ENCODE measurements at places on chromosomes 4 and X.

DNA sequence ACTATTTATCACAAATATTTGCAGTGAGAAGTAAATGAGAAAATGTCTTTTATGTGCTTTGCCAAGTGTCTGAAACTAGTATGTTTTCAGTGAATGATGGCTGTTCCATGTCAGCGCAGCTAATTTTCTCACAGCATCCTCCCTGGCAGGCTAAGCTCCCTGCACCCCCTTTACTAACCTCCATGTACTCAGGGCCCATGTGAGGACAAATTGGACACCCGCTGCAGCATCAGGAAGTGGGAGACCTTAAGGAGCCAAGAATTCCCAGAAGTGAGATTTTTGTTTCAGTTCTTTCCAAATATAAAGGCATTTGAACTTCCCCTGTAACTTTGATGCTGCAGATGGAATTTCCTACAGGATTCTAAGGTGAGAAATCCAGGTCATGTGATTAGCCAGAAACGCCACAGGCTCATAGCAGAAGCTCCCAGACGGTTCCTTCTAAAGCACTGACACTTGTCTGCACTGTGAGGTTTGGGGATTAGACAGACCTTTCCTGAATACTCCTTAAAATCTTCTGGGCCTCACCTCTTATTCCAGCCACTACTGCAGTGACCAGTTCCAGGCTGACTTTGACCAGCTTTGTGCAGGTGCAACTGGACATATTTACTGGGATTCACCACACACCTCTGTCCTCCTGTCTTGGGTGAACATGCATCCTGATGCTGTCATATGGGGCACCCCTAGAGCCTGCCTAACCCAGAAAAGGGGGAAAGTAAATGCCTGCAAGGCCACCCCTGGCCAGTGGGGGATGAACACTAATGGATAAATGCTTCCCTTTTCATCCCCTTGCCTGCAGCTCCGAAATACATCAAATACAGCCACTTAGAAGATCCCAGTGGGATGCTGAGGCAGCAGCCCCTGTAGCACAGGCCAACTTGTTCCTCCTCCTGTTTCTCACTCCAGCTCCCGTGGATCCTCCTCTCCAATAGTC lies 45.9 kb downstream of the LGI2 start:
- no peak for DNase-seq

- no peak for DNase-seq
Observed at GRCh38 chrX:70446380-70447350, 2.0 kb downstream of the DLG3 start.

- no peak for DNase-seq
Observed at GRCh38 chr4:163976588-163976987, 482.1 kb downstream of the TMA16 start.

DNA sequence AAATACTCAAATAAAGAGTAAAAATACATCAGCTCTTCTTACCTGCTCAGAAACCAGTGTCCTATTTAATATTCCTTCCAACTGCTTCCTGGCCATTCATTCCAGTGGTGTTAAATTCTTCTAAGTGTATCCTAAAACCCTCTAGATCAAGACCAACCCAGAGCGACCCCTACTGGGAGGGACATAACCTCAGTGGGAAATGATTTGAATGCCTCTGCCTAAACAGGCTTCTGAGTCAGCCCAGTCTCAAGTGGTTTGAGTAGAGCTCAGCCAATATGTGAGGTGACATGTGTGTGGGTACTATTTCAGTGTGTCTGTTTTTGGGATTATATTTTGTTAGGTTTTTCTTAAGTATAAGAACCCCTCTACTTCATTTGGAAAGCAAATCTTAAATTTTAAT lies 133.6 kb upstream of the ARHGEF9 start:
- DNase-seq, result peak; percentile 56

DNA sequence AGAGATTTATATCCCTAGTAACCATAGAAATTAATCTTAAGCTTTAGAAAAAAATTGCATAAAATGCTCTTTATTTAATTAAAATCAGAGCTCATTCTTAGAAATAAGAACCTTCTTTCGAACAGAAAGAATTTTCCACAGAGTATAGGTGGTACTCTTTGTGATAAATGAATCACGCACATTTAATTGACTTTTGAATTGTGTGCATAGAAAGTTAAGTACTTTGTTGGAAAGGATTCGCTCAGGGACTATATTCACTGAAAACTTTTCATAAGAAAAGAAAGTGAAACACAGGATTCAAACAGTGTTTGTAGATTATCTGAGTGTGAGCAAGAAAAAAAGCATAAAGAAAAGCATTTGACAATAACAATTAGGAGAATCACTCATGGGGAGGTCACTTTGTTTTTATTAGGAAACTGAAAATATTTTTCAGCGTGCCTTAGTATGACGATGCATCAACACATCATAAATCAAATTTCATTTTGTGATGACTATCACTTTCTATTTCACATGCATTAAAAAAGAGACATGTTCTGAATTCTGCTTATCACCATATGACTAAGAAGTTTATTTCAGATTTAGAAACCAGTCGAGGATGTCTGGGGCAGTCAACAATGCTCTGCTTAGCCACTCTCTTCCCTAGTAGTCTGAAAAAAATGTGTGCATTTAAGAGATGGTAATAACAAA lies 49.5 kb downstream of the STX18 start:
- peak; percentile 58 for DNase-seq

- DNase-seq, result no peak
Observed at GRCh38 chrX:101051153-101051548, 760 bp downstream of the TRMT2B start.

- DNase-seq, result no peak
Observed at GRCh38 chr4:163624727-163625126, 130.2 kb downstream of the TMA16 start.

GRCh38 chrX:21934414-21934813 lies 6.1 kb upstream of the SMS start:
- no peak for DNase-seq

DNA sequence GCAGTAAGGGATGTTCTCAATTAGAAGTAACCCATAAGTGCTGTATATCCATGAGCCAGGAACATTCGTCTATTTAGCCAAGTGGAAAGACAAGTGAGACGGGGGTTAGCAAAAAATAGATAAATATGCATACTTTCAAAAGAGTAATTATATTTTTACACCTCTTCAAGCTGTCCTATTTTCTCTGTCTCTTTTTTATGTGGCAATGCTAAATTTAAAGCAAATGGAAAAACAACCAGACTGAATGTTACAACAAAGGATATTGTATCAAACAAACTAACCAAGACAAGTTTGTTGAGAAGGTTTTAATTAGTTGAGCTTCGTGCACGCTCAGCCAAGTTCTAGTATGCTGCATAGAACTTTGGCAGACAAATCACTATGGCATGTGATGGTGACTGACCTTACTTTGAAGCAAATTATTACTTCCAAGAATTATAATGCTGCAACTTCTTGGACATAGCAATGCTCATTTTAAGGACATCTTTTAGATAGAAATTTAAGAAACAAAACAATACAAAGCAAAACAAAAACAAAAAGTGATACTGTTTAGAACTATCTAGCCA lies 61.4 kb upstream of the TMEM150C start:
- peak; percentile 52 for DNase-seq

DNA sequence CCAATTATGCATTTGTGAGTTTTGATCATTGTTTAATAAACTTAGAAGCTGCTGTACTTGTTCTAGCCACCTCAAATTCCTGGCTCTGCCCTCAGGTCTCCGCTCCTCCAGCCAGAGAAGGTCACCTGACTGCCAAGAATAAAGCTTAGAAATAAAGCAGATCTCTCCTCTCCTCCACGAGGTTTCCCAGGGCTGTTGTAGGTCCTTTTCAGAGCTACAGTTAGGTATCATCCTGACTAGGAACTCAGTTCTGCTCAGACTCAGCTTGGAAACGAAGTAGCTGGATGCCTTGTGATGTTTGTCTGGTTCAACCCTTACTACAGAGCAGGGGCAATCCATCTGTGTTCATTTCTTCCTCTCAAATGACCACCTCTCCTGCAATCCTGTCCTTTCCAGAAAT lies 79.1 kb upstream of the RAPGEF2 start:
- DNase-seq, result no peak

DNA sequence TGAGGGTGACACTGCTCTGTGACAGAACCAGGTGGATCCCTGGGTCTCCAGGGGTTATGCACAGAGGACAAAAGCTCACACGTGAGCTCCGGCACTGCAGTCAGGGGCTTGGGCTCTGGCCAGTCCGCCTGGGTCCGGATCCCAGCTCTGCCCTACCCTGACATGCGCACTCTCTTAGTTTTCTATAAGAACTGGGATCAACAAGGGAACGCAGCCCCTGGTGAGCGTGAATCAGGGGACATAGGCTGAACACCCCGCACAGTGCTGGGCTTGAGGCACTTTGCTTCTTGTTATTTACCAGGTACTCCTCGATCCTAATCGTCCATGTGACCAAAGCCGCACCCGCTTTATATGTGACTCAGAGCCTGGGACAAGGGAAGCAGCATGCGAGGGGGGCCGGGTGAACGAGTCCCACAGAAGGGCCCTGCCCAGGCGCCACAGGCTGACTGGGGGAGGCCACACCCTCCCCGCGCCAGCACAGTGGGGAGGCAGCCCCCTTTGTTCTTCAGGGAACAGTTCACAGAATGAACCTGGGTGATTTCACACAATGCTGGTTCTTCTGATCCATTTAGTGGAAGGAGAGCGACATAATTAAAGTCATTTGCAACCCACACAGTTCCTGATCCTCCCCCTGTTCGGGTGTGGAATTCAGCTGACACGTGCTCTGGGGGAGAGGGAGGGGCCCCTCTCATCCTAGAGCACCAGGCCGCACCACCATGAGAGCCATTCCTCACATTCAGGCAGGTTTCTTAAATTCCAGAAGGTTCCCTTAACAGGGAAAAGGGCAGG lies 55.5 kb downstream of the WFS1 start:
- peak; percentile 12 for DNase-seq

GRCh38 chr4:16289897-16290554 lies 63.8 kb upstream of the TAPT1 start:
- DNase-seq, result peak; percentile 40

GRCh38 chr4:182803235-182803634 lies 114.0 kb downstream of the DCTD start:
- no peak for DNase-seq

GRCh38 chr4:105755375-105755774 lies 46.8 kb downstream of the GSTCD start:
- DNase-seq, result no peak

GRCh38 chr4:163748449-163748848 lies 254.0 kb downstream of the TMA16 start:
- no peak for DNase-seq

- no peak for DNase-seq
Observed at GRCh38 chr4:144298519-144298918, 158.0 kb upstream of the GYPA start.

All from AG10803 (cell line).